ENCODE measurements at places on chromosomes 11 and 22.

- DNase-seq: no peak
These were observed 765.4 kb upstream of the ANO3 start for GRCh38 chr11:25566298-25567200.

GRCh38 chr11:70020336-70021214 lies 57.5 kb upstream of the ANO1 start:
- no peak for DNase-seq

DNA sequence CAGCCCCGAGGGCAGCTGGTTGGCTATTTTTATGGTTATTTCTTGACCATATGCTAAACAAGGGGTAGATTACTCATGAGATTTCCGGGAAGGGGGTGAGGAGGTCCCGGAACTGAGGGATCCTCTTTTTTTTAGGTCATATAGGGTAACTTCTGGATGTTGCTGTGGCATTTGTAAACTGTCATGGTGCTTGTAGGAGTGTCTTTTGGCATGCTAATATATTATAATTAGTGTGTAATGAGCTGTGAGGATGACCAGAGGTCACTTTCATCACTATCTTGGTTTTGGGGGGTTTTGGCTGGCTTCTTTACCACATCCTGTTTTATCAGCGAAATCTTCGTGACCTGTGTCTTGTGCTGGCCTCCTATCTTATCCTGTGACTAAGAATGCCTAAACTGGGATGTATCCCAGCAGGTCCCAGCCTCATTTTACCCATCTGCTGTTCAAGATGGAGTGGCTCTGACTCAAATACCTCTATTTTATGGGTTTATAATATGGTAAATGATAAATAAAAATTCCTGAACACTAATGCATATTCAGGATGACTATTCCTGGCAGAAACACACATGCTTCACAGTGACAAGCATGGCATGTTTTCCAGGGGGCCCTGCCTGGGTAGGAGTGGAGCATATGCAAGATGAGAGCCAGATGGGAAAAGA lies 11.2 kb downstream of the KREMEN1 start:
- DNase-seq: no peak

DNA sequence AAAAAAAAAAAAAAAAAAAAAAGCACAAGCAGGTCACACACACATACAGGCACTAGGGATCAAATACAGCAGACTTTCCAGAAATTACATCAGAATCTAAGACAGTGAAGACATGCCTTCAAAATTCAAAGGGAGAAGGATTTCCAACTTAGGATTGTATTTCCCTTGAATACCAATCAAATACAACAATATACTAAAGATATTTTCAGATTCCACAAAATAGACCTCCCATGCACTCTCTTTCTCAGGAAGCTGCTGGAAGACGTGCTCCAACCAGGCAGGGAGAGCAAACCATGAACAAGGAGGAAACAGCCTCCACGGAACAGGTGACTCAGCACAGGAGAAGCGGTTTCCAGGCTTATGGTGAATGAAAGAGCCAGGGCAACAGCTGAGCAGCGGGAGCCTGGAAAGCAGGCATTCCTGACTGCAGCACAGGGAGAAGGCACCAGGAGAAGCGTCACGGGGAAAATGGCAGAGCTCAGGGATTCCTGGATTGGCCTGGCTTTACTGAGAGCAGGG lies 32.0 kb downstream of the TMEM184B start:
- DNase-seq: no peak

DNA sequence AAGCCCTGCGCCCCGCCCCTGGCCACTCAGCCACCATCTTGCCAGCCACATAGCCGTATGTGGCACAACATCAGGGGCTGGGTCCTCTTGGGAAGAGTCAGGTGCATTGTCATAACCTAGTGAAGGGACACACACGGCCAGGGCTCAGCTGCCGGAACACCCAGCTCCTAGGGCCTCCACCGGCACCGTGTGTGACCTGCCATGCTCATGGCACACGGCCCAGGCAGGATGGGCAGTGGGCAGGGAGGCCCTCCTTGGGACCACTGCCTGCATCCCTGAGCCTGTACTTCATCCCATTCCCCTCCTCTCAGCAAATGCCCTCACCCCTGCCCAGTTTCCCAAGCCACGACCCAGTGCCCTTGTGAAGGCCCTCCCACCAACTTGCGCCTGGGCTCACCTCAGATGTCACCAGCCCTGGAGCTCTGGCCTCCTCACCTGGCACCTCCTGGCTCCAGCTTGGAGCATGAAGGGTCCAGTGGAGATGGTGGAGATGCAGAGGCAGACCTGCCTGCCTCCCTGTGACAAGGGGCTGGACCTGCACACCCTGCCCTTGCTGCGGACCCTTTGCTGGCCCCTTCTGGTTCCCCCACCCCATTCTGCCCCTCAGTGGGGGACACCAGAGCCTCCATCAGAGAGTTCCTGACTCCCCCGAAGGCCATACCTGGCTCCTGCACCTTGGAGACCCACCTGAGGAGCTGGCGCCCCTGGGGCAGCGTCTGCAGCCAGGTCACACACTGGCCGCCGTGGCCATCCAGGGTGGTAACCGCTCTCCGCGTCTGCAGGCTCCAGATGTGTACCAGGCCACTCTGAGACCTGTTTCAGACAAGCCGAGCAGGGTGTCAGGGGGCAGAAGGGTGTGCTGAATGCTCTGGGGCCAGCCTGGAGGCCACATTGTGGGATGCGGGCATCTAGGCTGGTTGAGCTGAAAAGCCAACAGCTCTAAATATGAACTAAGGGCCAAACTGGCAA lies 34.5 kb downstream of the GNB1L start:
- no peak for DNase-seq

DNA sequence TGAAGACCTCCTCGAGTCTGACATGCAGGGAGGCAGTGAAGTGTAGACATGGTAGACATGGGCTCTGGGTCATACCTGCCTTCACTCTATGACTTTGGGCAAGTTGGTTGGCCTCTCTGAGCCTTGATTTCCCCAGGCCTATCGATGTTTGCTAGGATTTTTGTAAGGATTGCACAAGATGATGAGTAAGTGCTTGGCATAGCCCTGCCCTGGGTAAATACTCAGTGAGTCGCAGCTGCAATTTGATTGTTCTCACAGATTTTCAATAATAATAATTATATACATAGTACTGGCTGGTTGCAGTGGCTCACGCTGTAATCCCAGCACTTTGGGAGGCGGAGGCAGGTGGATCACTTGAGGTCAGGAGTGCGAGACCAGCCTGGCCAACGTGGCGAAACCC lies 18.1 kb downstream of the MCM5 start:
- no peak for DNase-seq

- no peak for DNase-seq
These were observed 11.9 kb downstream of the CRTAM start for GRCh38 chr11:122850076-122850631.

- DNase-seq: no peak
These were observed 52.4 kb downstream of the CWF19L2 start for GRCh38 chr11:107405260-107405659.

- DNase-seq: no peak
These were observed 26.1 kb downstream of the ABTB2 start for GRCh38 chr11:34331736-34332135.

DNA sequence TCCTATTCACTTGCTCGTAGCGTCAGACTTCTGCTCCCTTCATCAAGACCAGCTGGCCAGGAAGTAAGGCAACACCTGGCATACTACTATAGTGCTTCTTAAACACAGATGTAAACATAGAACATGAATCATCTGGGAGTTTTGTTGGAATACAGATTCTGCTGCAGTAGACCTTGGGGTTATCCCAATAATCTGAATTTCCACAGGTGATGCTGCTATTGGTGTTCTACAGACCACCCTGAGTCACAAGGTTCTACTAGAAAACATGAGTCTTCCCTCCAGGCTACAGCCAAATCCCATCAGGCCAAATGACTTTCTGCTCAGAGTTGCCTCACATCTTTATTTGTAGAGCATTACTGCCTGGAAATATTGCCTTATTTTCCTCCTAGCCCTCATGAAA lies 175.2 kb downstream of the NELL1 start:
- DNase-seq: no peak

GRCh38 chr11:5550440-5551095 lies 2.2 kb upstream of the OR52H1 start:
- DNase-seq: no peak

- peak; percentile 32 for DNase-seq
These were observed 4.6 kb upstream of the CDC42BPG start for GRCh38 chr11:64848826-64849597.

DNA sequence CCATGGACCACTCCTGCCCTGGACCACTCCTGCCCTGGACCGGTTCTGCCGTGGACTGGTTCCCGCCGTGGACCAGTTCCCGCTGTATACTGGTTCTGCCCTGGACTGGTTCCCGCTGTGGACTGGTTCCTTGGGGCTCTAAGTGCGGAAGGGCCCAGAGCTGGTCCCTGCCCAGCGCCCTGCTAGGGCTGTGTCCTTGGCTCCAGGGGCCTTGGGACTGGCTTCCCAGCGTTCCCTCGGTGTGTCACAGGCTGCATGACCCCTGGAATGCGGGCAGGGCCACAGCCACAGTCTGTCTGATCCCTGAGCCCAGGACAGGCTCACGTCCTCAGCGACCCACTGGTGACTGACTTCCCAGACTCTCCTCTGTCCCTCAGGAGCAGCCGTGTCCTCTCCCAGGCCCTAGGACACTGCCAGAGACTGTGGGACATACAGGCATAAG lies 412.2 kb downstream of the TBC1D22A start:
- DNase-seq: no peak

DNA sequence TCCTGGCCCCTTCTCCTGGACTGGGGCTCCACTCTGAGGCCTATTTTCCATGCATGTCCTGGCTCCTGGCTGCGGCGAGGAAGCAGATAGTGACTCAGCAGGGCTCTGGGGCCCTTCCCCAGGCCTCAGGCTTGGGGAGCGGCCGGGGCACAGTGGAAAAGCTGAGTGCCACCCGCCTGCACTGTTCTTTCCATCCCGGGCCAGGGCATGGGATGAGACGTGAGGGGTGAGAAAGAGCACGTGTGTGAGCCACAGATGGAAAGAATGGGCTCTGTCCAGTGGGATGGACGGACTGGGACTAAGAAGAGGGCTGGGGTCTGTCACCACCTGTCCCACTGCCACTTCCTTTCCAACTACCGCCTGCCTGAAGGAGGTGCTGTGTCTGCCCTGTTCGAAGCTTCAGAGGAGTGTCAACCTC lies 12.8 kb downstream of the SLC37A2 start:
- DNase-seq: no peak

GRCh38 chr11:78363024-78363619 lies 54.5 kb downstream of the GAB2 start:
- no peak for DNase-seq

- DNase-seq: no peak
These were observed 110.1 kb downstream of the CCDC81 start for GRCh38 chr11:86484795-86485166.

DNA sequence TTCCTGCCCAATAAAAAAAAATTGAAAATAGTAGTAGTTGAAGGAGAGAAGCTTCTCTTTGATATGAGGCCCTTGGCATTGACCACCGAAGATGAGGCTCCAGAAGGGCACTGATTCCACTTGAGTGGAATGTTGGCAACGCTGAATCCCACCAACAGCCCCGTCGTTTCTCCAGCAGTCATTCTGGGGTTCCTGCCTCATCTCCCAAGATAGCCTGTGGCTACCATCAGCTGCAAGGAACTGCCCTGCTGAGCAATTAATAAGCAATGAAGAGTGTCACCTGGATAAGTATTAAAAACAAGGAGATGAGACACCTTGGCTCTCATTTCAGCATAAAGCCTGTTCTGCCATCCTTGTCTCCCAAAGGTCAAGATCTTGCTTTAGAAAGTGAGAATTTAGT lies 144.1 kb downstream of the CSNK2A3 start:
- no peak for DNase-seq

DNA sequence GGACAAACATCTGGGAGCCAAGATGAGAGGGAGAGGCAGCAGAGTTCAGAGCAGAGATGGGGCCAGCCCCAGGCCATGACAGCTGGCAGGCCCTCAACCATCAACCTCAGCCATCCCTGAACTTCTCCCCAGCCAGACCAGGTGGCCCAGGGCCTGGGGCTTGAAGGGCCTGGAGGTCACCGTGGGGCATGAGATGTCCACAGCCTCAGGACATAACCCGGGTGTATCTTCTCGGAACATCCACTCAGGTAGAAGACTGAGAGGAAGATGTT lies 12.4 kb upstream of the SLC39A13 start:
- no peak for DNase-seq

- DNase-seq: peak; percentile 42
These were observed 2.9 kb upstream of the BID start for GRCh38 chr22:17777005-17777716.

DNA sequence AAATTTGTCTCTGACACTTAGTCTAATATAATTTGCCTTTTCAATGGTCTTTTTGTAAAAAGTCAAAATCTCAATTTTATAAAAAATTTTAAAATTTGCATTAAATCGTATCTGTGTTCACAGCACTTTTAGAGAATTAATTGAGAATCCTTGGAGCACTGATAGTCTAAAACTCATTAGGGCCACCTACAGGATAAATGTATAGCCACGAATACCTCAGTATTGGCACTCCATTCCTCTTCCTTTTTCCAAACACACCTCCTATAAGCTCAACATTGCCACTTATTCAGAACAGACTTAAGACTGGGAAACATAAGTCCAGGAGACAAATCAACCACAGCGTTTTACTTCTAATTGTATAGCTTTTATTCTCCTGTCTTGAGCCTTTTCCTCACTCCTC lies 776.0 kb upstream of the ARHGAP42 start:
- no peak for DNase-seq

GRCh38 chr11:128133501-128133900 lies 453.9 kb downstream of the ETS1 start:
- DNase-seq: no peak

DNA sequence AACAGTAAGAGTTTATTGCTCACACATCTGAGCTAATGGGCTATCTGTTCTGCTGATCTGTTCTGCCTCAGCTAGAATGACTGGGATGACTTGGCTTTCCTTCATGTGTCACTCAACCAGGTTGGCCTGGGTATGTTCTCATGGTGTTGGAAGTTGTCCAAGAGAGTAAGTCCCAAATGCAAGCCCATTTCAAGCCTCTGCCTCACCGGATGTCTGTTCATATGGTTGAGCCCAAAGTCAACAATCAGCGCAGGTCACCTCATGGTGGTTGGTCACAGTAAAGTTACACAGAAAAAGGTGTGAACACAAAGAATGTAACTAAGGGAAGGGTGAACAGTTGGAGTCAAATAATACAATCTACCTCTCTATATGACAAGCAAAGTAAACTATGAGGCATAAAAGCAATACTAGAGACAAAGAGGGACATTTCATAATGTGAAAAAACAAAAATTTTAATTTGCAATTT lies 1.9 kb downstream of the GDPD4 start:
- no peak for DNase-seq

GRCh38 chr22:41488076-41488475 lies 19.2 kb downstream of the ACO2 start:
- DNase-seq: no peak

DNA sequence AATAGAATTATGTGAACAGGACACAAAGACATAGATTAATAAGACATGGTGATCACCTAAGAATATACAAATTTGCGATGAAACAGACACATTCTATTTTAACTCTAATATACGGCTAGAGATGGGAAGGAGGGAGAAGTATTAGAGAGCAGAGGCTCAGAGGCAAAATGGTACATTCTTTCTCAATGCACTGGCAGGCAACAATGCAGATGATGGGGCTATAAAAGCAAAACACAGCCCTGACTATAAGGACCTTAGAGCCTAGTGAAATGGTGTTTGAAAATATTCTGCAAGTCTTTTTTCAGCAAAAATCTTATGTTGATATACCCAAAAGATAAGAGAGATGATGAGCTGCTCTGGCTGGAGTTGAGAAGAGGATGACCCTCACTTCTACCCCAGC lies 13.1 kb downstream of the TCF20 start:
- DNase-seq: no peak
